ENCODE measurements at places on chromosomes 5 and 9.

DNA sequence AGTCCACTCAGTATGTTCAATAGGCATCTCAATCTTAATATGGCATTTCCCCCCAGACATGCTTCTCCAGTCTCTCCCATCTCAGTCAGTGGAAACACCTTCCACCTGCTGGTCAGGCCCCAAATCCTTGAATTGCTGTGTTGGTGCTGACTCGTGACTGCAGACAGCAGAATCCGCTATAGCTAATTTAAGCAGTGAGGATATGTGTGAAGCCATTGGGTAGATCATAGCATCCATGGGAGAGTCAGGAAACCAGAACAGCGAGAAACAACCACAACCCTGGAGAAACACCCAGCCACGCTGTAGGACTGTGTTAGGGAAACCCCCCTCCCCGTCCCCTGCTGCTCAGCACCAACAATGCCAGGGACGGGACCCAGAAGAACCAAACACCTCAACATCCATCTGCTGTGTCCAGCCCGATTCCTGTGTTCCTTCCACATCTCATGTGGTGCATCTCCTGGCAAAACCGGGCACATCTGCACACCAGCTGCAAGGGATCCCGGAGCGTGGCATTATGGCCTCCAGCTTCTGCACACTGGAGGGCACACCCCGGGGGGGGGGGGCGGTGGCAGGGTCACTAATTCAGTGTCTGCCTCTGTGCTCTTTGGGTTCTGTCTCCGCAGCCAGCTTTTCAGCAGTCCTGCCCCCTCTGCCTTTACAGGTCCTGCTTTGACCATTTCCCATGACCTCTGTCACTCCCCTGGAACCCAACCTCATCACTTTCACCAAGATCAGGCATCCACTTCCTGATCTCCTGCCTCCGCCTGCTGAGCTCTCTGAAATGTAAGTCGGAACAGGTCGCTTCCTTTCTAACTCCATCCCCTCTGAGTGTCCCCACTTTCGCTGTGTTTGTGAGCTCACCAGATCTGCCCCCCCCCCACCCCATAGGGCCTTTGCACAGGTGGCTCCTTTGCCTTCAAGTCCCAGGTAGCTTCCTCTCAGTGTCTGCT is 2.4 kb upstream of the PLEKHG4B start:
- no peak for DNase-seq

- no peak for DNase-seq
Measured at GRCh38 chr5:179403426-179404147, 58.3 kb upstream of the ADAMTS2 start.

- DNase-seq, result peak; percentile 78
Measured at GRCh38 chr5:168047043-168047668, 244.3 kb upstream of the WWC1 start.

GRCh38 chr9:68791169-68791568 is 86.1 kb downstream of the PIP5K1B start:
- DNase-seq, result no peak

- no peak for DNase-seq
Measured at GRCh38 chr5:72459089-72459661, 48.0 kb downstream of the ZNF366 start.
